ENCODE measurements at places on chromosomes 5 and 9.

- DNase-seq, result no peak
Measured at GRCh38 chr9:7174884-7175283, 417.1 kb downstream of the KDM4C start.

DNA sequence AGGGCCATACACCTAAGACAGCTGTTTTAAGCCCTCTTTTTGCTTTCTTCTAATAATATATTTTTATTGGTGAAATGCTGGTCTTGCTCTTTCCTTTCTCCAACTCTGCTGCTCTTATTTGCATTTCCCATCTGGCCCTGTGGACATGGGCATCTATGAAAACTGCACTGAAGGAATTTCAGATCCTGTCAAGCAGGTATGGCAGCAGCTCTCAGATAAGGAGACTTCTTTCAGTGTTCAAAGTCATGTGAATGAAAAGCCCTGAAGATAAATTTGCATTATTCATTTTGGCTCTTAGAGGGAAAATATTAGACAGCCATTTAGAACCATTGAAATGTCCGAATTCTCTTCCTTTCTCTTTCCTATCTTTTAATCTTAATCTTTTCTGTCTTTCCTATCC, 668.0 kb upstream of the RIOK2 start:
- DNase-seq, result no peak

- DNase-seq, result no peak
Measured at GRCh38 chr9:76180541-76180940, 213.7 kb downstream of the RFK start.

- no peak for DNase-seq
Measured at GRCh38 chr9:27519466-27520465, 4.3 kb upstream of the IFNK start.

Measured in Right ventricle myocardium inferior (tissue), 1 donor.